IPS-NIHi11 (cell line): ENCODE measurements at places on chromosomes 7 and 10.

DNA sequence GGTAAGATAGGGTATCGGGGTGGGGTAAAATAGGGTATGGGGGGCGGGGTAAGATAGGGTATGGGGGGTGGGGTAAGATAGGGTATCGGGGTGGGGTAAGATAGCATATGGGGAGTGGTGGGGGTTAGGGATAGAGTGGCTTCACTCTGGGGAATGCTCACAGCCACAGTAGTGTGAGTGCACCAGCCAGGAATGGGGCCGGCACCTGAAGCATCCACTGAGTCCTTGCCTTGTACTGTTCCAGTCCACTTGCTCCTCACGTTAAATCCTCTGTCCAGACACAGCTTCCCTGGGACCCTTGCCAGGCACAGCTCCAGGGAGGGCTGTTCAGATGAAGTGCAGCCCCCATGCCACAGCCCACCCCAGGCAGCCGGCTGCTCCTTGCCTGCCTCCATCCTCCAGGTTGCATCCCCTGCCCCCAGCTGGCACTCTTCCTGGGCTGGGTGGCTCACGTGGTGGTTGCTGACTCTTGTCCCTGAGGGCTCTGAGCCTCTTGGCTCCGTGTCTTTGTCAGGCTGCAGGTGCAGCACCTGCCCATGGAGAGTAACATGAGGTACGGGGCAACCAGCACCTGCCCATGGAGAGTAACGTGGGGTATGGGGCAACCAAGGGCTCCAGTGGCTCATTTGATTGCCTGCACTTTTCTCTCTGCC is 268.4 kb downstream of the TCERG1L start:
- no peak for DNase-seq

DNA sequence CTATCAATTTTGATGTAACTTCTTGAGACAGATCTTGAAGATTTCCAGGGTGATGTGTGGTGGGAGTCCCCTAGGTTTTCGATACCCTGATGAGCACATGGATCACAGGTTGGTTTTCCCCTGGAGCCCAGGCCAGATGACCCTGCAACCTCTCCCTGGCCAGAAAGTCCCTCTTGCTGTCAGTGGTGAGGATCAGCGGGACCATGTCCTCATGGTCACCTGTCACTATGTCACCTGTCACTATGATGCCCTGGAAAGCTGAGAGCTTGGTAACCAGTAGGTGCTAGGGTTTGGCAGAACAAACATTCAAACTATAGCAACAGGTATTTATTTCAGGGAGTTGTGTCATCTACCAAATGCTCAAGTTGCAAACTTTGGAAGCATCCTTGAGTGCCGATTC is 197.9 kb downstream of the ARHGAP12 start:
- no peak for DNase-seq

GRCh38 chr10:111125102-111125501 is 48.3 kb downstream of the ADRA2A start:
- DNase-seq, result no peak

GRCh38 chr10:36362257-36362656 is 720.2 kb upstream of the FZD8 start:
- peak; percentile 9 for DNase-seq

DNA sequence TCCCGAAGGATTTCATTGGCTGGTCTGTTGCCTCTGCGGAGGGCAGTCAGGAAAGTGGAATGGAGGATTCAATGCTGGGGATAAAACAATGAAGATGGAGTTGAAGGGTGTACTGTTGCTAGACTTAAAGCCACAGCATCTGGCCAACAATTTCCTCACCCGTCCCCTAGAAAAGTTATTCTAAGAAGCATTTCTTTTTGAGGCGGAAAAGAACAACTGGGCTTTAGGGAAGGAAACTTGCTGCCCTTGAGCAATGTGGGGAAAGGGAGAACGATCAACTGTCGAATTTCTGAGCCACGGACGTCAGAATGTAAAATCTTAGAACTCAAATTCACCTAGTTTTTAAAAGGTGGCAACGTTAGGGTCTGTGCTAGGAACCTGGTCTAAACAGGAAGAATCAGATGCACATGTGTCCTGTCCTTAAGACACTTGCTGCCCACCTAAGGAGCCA is 664 bp downstream of the FMC1 start:
- peak; percentile 83 for DNase-seq

DNA sequence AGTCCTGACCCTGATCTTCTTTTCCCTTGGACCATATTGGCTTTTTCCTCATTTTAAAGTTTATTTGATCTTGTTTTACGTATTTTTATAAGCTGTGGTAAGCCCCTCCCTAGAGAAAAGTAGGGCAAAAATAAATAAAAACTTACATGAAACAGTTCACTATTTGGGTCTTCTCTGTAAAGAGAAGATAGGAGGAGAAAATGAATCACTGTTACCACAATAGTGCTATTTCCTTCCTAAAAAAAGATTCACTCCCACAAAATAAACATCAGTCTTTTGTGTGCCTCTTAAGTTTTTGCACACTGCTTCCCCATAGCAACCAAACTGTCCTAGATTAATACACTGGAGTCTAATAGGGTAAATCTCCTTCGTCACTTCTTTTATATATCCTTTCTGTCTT is 1.4 kb upstream of the SVIL start:
- no peak for DNase-seq

- DNase-seq, result no peak
Observed at GRCh38 chr7:42878303-42878702, 33.6 kb downstream of the C7orf25 start.
